Nucleus accumbens (tissue), 56 donors: ENCODE measurements at places on chromosomes 7 and 10.

GRCh38 chr10:95388539-95388938, 97.7 kb upstream of the PDLIM1 start:
- DNase-seq = no peak

DNA sequence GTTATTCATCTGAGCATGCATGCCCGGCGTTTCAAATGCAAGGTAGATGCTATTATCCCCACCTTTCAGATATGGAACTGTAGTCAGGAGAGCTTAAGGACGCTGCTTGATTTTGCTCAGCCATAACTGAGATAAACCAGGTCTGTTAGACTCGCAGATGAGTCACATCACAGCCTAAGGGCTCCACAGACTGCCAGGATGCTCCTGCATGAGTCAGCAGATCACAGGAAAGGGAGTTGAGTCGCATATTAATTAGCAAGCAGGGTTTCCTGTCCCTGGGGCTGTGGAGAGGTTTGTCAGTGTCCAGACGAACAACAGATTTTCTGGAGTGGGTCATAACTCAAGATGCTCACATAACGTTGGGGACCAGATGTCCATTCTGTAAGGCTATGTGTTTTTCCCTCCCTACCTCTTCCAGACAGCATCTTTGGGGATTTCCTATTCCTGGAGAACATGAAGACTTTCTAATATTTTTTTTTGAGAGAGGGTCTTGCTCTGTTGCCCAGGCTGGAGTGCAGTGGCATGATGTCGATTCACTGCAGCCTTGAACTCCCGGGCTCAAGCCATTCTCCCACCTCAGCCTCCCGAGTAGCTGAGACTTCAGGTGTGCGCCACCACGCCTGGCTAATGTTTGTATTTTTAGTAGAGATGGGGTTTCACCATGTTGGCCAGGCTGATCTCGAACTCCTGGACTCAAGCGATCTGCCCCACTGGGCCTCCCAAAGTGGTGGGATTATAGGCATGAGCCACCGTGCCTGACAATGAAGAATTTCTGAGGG, 36.7 kb downstream of the PFKFB3 start:
- DNase-seq = peak; percentile 41

DNA sequence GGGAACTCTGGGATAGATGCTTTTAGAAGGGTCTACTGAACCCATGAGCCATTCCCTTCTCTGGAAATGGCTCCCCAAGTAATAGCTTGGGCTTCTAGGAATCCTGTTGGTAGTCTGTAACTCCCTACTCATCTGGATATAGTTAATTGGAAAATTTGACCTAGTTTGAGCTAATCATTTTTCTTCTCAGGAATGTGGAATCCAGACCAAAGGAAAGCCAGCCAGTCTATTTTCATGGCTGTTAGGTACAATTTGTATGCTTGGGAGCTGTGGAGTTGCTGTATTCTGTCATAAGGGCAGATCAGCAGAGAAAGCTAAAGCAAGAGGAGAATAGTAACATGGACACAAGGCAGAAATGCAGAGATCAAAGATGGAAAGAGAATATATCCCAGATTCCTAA, 71.6 kb upstream of the C1GALT1 start:
- DNase-seq = no peak

- DNase-seq = no peak
Measured at GRCh38 chr7:24835643-24836042, 78.4 kb upstream of the GSDME start.

- peak; percentile 40 for DNase-seq
Measured at GRCh38 chr7:1054438-1054837, 10.1 kb downstream of the GPR146 start.
